Activated CD4-positive, CD25-positive, alpha-beta regulatory T cell treated with anti-CD3 and anti-CD28 coated beads, Interleukin-2, amount 50 U/mL, for 16 hours (primary cell): ENCODE measurements at places on chromosomes 11 and 22.

DNA sequence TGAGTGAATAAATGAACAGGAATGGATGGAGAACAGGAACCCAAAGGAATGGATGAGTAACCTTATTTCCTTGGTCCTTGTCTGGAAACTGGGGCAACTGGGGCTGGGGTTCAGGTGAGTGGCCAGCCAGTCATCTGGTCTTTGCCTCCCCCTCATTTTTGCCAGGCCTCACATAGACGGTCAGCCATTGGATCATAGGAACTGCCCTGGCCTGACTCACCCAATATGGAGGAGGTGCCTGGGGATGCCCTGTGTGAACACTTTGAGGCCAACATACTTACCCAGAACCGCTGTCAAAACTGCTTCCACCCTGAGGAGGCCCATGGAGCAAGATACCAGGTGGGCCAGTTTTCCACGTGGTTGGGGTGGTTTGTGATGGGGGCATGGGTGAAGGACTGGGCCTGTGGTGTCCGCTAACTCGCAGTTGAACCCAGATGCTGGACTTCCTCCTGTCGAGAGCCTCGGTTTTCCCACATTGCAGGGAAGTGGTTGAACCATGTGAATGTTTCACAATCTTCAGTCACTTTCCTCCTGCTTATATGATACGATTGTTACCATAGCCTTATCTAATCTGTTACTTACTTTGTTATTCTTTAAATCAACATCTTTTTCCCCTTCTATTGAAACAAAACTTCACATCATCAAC is 4.4 kb downstream of the TRIOBP start:
- DNase-seq, result no peak

GRCh38 chr11:128480665-128481064 is 106.7 kb downstream of the ETS1 start:
- DNase-seq, result no peak

DNA sequence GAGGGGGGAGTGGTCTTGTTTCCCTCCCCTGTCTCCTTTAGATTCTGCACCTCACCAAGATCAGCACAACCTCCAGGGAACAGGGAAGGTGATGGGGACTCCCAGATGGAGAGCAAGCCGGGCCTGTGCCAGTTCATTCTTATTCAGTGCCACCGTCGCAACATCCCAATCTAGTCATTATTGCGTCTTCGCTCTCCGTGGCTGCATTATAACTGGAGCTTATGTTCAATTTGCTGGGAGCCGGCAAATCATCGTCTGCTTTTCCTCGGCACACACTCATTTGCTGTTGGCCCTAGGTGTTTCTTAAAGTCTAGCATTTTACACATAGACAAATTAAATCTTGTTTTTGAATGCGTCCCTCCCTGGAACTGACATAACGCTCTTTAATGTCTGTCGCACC is 1269.7 kb downstream of the BRD1 start:
- no peak for DNase-seq

DNA sequence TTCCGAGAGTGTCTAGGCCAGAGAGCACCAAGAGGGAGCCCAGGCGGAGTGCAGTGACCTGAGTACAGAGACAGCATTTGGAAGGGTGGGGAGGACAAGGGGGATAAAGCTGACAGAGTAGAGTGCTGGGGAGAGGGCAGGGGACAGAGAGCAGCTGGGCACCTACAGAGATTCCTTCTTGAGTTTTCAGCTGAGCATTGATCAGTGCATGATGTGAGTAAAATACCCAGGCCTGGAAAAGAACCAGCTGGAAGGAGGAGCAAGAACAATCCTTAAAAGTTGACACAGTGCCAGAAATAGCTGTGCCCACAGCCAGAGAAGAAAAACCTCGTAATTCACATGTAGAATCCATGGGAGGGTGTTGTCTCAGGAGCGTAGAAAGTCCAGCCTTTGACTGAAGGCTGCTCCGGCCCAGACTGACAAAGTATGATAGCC is 33.9 kb upstream of the PANX2 start:
- DNase-seq, result no peak

DNA sequence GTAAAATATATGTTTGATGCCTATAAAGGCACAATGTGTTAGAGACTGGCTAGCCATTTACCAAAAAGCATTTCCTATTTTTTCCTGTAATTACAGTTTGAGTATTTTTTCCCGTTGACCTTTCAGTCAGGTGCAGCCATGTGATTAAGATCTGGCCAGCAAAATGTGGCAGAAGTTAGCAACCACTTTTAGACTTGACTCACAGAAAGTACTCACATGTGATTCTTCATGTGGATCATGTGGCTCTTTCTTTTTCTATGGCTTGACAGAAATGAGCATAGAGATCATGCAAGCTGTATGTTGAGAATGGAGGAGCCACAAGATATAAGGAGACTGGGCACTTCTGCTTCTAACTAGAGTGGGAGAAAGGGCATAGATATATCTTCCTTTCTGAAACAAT is 27.3 kb upstream of the RAB38 start:
- DNase-seq, result no peak

- DNase-seq, result no peak
These were observed 2091.9 kb downstream of the LRRC4C start for GRCh38 chr11:39367534-39367933.

DNA sequence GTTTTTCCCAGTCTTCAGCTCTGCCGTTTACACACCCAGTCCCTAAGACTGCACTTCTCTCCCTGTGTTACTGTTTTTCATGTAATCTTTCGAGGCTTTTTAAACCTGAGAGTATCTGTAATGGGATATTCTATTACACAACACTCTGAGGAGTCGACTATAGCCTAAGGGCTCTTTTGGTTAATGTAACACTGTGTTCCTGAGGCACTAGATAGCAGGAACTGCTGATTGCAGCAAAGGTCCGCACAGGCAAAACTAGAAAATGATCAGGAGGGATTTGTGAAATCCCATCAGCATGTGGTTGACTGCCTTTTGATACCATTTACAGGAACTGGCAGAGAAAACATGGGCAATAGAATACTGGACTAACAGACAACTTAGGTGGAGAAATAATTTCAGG is 512.3 kb upstream of the RAG2 start:
- no peak for DNase-seq

GRCh38 chr22:43448048-43448447 is 36.2 kb downstream of the MPPED1 start:
- no peak for DNase-seq

GRCh38 chr11:64234647-64235379 is 429 bp downstream of the VEGFB start:
- no peak for DNase-seq

GRCh38 chr11:63937713-63938478 is 906 bp upstream of the NAA40 start:
- DNase-seq, result no peak

DNA sequence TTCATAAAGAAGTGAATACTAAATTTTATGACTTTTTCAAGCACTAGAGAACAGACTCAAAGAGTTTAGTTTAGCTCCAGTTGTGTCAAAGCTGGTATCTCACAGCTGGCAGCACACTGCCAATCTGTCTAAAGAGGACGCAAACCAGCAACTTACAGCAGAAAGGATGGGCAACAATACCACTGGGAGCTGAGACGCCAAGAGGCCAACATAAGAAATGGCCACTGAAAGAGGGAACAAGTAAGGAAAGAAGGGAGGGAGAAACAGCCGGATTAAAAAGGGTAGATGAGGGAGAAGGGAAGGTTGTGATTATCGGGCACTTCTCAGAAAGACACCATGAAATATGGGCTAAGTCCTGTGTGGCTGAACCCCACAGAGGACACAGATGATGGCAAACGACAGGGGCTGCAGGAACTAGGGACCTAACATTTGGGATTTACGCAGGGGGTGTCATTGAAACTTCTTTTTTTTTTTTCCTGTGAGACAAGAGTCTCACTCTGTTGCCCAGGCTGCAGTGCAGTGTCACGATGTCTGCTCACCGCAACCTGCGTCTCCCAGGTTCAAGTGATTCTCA is 41.7 kb downstream of the SERPIND1 start:
- DNase-seq, result no peak

DNA sequence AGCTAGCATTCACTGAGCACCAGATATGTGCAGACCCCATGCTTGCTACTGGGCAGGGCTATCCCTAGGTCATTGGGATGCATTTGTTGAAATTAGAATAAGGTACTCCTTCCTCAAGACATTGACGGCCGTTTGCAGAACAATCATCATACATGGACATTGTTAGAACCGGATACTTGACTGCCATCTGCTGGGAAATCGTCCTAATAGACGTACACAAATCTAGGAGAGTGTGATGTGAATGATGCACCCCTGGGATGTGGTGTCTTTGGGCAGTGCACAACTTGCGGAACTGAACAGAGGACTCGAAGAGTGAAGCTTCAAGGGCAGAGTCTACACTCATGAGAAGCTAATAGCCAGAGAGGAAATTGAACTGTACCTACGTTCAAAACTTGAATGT is 35.9 kb downstream of the MYO18B start:
- DNase-seq, result no peak

GRCh38 chr11:79321263-79321662 is 119.6 kb downstream of the TENM4 start:
- no peak for DNase-seq

GRCh38 chr11:100635194-100635593 is 51.9 kb upstream of the ARHGAP42 start:
- DNase-seq, result no peak

- DNase-seq, result no peak
These were observed 148.8 kb downstream of the CRYBB2 start for GRCh38 chr22:25368271-25368670.

DNA sequence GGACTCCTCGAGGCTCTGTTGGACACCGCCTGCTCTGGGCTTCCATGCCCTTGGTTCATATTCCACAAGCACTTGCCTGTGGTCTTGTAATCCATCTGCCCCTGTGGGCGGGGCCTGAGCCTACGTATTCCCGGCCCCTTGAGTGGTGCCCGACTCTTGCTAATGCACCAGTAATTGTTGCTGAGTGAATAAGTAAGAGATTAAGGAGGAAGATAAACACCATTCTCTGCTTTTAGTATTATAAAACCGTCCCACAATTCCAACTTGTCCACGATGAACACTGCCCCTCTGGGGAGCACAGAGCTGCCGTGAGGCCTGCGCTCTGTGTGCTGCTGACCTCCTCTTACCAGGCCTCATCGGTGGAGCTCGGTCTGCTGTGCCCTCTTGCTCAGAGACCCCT is 50.3 kb downstream of the MICAL2 start:
- no peak for DNase-seq

DNA sequence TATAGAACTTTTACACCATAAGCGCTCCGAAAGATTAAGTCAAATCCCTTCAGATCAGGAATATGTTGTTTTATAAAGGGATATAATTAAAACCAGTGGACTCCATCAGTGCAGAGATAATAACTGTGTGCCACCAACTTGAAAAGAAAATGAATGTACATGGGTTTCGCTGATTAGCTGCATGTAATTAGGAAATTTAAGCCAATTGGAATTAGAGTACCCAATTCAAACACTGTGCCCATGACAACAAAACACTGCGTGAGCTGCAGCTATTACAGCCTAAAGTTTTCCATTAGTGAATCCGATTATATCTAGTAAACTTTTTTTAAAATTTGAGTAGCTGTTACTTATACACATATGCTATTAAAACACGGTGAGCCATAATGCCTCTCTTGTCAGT is 392.3 kb upstream of the ARHGAP42 start:
- no peak for DNase-seq

GRCh38 chr11:61632096-61632495 is 48.1 kb upstream of the DAGLA start:
- no peak for DNase-seq

- DNase-seq, result no peak
These were observed 4.6 kb downstream of the PRSS23 start for GRCh38 chr11:86804951-86805350.

- DNase-seq, result no peak
These were observed 467.1 kb downstream of the MIAT start for GRCh38 chr22:27124351-27124966.

GRCh38 chr11:112321501-112322172 is 61.0 kb upstream of the PLET1 start:
- no peak for DNase-seq

DNA sequence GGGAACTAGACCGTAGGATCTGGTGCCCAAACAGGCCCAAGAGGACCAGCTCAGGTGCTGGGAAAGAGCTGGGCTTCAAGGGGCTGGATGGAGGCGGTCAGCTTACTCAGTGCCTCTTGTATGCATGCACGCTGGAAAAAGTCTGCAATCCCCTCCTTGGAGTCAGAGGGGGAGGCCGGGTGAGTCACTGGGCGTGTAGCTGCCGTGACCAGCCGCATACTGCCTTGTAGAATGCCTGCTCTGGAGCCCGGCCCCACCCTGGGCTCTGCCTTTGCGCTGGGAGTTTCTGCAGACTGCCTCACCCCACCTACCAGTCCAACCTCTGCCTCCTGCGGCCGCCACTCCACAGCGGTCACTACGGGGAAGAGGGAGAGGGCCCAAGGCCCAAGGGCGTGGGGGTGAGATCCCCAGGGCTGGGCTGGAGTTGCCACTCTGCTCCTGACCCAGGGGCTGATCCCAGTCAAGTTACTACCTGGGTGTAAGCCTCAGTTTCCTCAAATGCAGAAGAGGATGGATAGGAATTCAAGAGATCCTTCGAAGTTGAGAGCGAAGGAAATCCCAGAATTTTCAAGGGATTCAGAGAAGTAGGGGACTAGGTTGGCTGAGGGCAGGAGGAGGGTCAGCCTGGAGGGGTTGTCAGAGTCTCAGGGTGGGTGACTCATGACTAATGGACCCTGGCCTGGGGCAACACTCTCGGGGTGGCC is 4.2 kb downstream of the MRGPRF start:
- no peak for DNase-seq

DNA sequence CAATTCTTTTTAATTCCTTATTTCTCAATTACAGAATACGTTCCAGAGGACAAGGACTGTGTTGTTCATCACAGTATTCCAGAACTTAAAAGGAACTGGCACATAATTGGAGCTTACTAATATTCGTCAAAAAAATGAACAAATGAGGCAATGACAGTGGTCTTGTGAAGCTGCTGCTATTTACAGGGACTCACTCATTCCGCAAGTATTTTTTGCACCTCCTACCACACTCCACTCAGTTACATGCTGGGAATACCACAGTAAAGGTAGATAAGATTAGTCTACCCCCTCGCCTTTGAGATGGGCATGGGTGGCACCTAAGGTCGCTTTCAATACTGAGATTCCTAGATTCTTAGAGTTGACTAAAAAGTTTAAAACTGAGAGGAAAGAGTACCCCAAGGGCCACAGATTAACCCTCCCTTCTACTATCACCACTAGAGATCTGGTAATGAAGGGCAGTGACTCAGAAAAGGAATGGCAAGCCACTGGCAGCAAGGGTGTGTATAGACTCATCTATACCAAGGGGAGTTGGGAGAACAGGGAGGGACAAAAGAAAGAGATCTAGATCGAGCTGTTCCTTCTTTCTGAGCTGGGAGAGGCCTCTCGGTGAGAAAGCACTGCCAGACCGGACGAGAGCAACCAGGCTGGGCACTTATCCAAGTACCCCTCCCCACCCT is 85.0 kb downstream of the RPL27A start:
- no peak for DNase-seq

- DNase-seq, result no peak
These were observed 74.6 kb upstream of the SUSD2 start for GRCh38 chr22:24106385-24107381.

GRCh38 chr11:46272816-46273427 is 4.5 kb upstream of the CREB3L1 start:
- no peak for DNase-seq

DNA sequence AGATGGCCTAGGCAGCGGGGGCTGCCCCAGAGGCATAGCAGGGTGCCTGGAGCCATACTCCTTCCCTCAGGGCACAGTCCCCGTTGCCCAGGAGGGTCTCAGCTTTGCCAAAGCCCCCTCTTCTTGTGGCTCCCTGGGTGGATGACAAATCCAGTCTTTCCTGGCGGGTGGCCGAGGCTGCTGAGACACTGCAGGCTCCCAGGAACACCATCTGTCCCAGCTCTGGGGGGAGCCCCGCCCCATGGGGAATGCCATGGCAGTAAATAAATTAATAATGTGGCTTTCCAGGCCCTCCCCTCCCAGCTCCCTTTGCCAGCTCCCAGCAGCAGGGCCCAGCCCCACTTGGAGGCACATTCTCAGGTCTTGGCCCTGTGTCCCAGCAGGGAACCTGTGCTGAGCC is 45.0 kb downstream of the PDE2A start:
- no peak for DNase-seq
